Right ventricle myocardium superior (tissue), 1 donor: ENCODE measurements at places on chromosomes 11 and 22.

GRCh38 chr11:65817312-65817834 lies 16.4 kb upstream of the SNX32 start:
- no peak for DNase-seq

- DNase-seq = no peak
Measured at GRCh38 chr11:61700212-61700611, 20.0 kb downstream of the DAGLA start.

- DNase-seq = no peak
Measured at GRCh38 chr11:28049338-28050216, 58.4 kb downstream of the KIF18A start.

DNA sequence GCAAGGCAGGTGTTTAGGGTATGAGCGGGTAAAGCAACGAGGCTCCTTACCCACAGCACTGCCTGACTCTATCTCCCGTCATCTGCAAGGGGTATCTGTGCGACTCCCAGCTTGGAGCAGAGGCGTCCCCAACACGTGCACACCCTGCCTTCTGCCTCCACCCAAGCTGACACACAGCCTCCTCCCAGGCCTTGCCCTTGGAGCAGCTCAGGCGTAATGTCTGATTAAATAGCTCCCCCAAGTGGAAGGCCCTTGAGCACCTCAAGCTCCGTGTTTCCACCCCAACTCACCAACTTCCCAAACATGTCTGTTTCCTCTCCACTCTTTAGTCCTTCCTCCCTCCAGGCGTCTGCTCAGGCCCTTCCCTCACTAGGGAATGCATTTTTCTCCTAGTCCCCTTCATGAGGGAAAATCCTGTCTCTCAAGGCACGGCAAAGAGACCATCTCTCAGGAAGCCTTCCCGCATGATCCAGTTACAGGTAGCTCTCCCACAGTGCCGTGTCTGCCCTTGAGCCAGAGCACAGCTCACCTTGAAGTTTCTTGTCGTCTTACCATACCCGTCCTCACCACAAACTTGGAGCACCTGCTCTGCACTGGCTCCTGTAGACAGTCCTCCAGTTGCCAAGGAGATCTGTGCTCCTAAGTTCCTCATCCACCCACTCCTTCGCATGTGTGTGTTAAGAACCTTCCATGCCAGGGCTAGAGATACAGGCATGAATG lies 15.8 kb downstream of the CYB5R2 start:
- peak; percentile 66 for DNase-seq

DNA sequence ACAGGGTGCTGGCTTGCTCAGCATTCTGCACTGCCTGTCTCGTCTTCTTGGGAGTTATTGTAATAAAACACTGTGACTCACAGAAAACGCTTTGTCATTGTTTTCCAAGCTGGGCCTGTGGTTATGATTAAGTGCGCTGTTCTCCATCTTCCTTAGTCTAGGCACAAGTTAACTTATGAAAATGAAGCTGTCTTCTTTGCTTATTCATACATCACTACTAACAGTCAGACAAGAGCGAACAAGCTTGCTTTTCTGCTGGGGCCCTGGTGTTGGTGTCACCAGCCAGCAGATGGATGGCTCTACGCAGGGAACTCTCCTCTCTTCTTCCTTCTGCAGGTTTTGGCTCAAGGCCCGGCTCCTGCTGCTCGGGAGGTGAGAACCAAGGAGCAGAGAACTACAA lies 380.1 kb upstream of the SYN3 start:
- DNase-seq = no peak
